ENCODE measurements at places on chromosomes 12 and 14. TPM values are rescaled to one million over a fixed set of nuclear protein-coding genes. Genes with fewer than 3 reads are reported as not detected.

- DNase-seq: no peak
Observed at GRCh38 chr14:22896760-22897159, 13.7 kb downstream of the REM2 start.

GRCh38 chr12:63132201-63132600 is 18.8 kb downstream of the AVPR1A start:
- no peak for DNase-seq

The GLI1 gene
- polyA plus RNA-seq: 0.89 TPM

- DNase-seq: no peak
Observed at GRCh38 chr14:93765155-93765554, 23.1 kb downstream of the PRIMA1 start.

GRCh38 chr12:65826353-65827171 is 2.3 kb downstream of the HMGA2 start:
- peak; percentile 80 for DNase-seq
